ENCODE measurements at places on chromosomes 2 and 18.

- no peak for DNase-seq
Observed at GRCh38 chr2:238847419-238847801, 475 bp upstream of the TWIST2 start.

DNA sequence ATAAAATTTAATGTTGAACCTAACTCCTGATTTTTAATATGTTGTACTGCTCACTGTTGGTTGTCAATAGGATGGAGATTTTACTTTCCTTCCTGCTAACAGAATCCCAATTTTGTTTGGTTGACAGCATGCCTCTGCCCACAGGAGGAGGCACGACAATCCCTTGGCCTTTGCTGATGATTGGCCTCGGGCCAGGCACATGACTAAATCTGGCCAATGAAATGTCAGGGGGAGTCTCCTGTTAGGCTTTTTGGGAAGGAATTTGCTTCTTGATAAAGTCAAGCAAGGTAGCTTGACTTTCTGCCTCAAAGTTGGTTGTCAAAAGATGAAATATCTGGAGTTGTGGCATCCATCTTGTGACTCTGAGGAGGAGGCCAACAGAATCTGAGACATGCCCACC lies 6.8 kb upstream of the TGFA start:
- DNase-seq: no peak

DNA sequence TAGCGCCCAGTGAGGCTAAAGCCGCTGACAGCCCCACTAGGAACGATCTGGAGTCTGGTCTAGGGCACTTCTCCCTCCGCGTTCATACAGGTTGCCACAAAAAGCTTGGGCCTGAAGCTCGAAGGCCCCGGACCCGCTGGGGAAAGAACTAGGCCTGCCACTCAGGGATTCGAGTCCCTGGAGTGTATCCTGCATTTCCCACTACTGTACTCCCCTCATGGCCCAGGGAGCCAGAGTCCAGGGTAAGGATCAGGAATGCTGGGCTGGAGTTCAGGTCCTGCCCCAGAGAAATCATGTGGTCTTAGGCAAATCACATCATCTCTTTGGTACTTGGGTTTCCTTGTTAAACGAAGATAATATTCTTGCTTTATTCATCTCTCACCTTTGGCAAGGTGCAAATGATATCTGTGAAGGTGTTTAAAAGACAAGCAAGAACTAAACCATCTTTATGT lies 1.4 kb upstream of the ZFP36L2 start:
- DNase-seq: no peak

DNA sequence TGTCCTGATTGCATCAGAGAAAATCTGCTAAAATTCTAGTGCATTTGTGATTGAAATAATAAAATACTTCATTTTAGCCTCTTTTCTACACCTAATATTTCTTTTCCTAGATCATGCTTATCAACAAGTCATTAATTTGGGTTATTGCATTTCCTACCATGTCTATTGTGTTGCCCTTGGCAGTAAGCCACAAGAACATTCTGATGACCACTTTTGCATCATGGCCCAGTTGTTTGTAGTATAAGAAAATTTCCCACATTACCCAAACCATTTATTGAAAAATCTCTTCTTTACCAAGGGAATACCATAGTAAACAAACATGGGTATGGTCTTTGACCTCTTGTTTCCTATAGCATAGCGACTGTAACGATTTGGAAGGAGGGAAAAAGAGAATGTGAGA lies 76.3 kb downstream of the R3HDM1 start:
- no peak for DNase-seq

DNA sequence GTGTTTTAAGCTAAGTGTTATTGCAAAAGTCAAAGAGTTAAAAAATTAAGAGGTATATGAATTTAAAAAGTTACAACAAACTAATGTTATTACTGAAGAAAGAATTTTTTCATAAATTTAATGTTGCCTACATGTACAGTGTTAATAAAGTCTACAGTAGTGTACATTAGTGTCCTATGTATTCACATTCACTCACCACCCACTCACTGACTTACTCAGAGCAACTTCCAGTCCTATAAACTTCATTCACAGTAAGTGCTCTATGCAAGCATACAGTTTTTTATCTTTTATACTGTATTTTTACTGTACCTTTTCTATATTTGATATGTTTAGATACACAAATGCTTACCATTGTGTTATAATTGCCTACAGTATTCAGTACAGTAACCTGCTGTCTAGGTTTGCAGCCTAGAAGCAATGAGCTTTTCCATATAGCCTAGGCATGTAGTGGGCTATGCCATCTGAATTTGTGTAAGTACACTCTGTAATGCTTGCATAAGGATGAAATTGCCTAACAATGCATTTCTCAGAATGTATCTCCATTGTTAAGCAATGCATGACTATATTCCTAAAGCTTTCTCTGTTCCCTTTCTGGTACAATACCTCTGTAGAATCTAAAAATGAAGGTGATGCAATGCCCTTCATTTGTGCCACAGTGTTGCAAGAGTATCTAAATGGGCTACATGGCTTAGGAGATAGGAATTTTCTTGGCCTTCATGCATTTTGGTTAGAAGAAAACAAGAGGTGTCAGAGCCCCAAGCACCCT lies 370.8 kb upstream of the NT5C1B start:
- DNase-seq: no peak

DNA sequence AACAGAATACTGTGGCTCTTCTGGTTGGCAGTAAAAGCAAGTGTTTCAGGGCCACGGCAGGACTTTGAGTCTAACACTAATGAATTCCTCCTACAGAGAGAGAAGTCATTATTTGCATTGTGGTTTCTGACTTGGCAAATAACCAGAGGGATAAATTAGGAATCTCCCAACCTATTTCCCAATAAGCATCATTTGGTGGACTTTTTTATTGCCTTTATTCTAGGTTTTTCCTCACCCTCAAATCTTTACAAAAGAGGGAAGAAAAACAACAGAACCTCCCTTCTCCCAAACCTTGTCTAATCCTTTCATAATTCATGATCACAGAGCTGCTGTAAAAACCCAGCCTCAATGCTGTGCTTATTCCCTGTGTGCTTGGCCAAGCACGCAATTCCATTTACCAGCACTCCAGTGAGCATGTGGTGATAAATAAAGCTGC lies 179.7 kb downstream of the AGPS start:
- DNase-seq: no peak

DNA sequence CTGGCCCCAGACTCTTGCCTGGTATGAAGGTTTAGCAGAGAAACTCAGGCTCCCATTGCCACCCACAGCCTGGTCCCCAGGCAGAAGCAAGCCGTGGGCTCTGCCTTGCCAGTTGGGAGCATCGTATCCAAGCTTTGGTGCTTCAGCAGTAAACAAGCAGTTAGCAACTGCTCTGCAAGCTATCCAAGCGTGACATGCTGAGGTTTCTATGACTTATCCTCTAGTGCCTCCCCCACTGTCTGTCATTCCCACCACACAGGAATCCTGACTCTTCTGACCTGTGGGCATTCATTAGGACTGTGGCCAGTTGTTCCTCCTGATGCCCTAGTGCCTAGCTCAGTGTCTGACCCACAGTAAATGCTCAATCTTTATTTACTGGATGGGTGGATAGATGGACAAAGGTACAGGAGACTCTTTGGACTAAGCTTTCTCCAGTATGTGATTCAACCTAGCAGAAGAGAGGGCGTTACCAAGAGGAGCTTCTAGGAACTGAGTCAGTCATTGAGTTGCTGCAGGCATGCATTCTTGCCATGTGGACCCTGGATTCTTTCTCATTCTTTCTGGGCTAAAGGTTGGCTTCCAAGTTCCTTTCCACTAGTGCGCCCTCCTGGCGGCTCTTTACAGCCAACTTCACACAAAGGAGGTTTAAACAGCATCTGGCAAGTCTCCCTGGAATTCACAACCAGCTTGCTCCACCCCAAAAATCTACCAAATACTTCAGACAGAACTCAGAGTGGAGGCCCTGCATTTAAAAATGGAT lies 40.6 kb upstream of the MRPL19 start:
- no peak for DNase-seq

DNA sequence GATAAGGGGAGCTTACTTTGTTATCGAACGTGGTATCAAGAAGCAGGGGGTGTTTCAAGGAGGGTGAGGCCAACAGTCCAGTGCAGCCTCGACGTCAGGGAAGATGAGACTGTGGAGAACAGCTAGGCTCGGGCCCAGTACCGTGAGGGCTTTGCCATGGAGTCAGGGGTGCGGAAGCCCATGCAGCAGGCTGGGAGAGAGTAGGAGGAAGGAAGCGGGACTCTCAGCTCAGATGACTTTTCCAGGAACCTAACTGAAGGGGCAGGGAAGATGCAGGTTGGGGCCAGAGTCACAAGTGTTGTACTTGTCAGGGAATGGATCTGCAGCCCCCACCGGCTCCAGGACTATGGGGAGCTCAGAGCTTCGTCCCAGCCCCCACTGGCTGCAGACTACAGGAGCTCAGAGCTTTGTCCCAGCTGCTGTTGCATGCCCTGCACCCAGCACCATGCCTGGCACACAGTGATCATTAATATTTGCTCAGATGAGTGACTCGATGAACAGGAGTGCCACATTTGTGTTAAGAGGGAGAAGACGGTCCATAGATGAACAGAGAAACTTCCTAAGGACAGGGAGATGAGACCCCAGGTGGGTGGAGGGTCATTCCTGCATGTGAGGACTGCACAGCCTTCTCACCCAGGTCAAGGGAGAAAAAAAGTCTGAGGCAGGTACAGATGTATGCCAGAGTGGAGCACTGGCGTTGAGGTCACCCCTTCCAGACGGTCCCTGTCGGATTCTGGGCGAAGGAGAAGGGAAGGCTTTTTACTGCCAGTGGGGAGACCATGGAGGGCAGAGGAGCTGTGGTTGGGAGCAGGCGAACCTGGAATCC lies 36.4 kb downstream of the PTGR3 start:
- no peak for DNase-seq

DNA sequence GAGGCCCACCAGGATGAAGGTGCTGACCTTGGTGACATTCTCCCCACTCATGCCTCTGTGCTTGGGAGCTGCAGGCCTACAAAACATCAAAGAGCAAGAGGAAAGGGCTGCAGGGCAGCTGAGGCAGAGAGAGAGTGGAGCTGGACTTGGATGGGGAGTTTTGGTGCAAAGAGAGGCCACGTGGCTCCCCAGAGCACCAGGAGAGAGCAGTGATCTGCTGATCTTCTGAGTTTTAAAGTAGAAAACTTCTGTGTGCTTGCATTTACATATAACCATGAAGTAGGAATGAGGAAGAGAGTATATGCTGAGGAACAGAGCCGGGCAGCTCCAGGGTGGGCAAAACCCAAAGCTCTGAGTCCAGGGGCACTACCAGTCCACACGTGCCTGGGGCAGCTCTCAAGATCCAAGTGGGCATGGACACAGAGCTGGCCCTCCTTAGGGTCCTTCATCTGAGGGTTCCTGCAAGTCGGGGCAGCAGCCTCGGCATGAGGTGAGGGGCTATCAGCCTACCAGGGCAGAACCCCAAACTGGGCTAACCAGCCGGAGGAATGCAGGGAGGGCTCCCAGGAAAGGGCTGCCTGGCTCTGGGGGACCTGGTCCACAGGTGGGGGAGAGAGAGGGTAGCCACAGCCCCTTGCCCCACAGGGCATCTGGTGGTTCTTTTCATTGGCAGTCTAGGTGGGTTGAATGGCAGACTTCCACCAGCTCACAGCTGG lies at the start of gene OR6B2:
TSS of gene OR6B2 (minus strand) at position 51 of the 716 bp plus-strand sequence. CDS start at position 51, 0 bp downstream.
- DNase-seq: no peak

- DNase-seq: no peak
Observed at GRCh38 chr2:39434233-39434897, 2.7 kb downstream of the MAP4K3 start.
